GM12864 (cell line): ENCODE measurements at places on chromosomes 7 and 10.

- no peak for DNase-seq
Observed at GRCh38 chr7:132739271-132739955, 163.1 kb upstream of the PLXNA4 start.

GRCh38 chr10:30189238-30189580 lies 129.8 kb upstream of the JCAD start:
- no peak for DNase-seq

DNA sequence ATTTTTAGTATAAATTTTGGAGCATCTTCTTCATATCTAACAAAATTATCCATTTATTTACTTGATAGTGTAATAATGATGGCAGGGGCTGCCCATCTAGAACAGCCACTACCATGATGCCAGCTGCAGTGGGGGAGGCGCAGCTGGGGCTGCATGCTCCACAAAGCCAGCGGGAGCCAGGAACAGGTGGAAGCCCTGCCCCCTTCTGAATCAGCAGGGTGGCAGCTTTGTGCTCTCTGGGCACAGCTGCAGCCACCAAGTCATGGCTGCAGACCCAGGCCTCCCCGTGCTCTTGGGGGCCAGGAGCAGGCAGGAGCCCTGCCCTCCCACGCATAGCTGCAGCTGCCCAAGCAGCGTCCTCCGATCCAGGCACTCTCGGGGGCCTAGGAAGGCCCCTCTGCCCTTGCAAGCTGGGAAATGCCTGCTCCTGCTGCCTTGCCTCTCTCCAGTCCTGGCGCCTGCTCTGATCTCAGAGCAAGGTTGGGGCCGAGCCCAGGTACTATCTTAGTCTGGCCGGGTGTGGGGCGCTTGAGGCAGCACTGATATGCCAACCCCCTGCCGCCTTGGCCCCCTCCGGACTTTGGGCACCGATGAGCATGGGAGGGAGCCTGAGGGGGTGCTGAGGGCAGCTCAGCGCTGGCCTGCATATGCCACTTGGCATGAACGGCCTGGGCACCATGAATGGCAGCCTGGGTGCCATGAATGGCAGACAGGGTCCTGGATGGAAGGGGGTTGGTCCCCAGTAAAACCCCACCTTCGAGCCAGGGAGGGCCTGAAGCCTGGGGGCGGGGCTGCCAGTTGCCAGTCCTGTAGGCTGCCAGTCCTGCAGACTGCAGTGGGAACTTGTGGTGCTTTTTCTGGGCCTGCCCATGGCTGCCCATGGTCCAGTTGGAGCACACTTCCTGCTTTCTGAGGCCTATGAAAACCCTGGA lies 1110.8 kb upstream of the POT1 start:
- DNase-seq: no peak

DNA sequence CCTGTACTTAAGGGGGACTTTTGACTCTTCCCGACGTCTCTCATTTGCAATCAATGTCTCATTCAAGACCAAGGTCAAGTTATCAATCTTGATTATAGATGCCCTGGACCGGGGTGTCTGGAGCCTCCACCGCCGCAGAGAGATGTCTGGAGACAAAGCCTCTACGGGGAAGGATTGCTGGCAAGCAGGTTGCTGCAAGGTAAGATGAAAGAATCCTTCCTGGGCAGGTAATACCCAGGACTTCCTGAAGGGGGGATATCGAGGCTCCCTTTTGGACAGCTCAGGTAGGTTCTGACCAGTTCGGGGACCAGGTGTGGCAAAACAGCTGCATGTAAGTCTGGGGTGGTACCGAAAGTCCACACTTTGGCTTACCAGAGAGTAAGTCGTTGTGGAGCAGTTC lies 12.5 kb upstream of the CUX1 start:
- no peak for DNase-seq

GRCh38 chr7:108459922-108460551 lies 3.8 kb upstream of the NRCAM start:
- no peak for DNase-seq

GRCh38 chr10:5817322-5818047 lies 4.3 kb upstream of the GDI2 start:
- peak; percentile 53 for DNase-seq

DNA sequence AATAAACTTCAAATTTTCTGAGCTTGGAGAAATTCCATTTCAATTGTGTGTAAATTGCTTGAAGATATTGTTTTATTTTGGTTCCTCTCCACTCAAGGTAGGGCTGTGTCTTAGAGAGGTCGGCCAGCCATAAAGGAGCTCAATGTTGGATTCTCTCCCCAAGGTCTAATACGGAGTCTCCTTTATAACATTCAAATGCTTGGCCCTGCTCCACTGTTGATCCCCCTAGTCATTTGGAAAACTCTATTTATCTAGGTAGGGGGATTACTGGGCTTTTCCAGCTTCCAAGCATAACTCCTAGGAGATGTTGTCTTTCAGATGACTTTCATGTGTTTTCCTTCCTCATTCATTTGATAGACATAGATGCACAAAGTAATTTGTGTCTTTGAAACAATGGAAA lies 170.9 kb downstream of the LRMDA start:
- no peak for DNase-seq

DNA sequence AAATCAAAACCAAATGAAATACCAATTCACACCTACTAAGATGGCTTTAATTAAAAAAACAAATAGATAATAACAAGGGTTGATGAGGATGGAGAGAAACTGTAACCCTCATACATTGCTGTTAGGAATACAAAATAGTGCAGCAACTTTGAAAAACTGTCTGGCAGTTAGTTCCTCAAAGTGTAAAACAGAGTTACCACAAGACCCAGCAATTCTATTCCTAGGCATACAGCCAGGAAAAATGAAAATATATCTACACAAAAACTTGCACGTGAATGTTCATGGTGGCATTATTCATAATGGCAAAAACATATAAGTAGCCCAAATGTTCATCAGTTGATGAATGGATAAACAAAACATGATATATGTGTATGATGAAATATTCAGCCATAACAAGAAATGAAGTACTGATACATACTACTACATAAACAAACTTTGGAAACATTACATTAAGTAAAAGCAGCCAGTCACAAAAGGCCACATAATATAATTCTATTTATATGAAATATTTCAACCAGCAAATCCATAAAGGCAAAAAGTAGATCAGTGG lies 83.5 kb downstream of the BRAF start:
- DNase-seq: no peak

DNA sequence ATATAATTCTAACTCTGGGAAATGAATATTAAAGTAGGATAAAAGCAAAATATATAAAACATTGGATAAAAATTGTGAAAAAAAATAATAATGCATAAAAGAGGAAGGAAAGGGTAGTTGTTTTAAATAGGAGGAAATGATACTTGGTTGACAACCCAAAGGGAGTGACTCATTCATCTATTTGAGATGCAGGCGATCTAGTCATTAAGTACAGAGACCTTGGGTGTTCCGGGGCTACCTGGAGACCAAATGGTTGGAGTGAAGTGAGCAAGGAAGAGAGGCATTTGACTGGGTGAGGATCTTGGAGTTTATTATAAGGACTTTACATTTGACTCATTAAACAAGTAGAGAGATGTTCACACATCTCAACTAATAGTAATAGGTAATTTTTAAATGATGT lies 111.0 kb downstream of the LRRTM3 start:
- DNase-seq: no peak
